Kidney epithelial cell (primary cell): ENCODE measurements at places on chromosomes 11 and 22. TPM values are rescaled to one million over a fixed set of nuclear protein-coding genes. Genes with fewer than 3 reads are reported as not detected.

DNA sequence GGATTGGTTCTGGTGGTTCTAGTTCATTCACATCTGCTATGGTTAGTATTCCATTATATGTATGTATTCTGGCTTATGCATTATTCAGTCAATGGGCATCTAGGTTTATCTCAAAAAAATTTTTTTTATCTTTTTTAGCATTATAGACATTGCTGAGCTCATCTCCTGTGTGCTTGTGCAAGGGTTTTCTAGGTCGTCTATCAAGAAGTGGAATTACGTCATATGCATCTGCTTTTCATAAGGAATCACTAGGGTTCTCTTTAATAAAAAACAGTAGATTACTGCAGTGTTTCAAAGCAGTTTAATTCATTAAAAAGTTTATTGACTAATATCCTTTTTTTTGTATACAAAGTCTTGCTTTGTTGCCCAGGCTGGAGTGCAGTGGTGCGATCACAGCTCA is 21.3 kb downstream of the TBC1D22A start:
- no peak for DNase-seq

GRCh38 chr22:24474649-24475255 is 20.4 kb upstream of the UPB1 start:
- DNase-seq, result no peak

DNA sequence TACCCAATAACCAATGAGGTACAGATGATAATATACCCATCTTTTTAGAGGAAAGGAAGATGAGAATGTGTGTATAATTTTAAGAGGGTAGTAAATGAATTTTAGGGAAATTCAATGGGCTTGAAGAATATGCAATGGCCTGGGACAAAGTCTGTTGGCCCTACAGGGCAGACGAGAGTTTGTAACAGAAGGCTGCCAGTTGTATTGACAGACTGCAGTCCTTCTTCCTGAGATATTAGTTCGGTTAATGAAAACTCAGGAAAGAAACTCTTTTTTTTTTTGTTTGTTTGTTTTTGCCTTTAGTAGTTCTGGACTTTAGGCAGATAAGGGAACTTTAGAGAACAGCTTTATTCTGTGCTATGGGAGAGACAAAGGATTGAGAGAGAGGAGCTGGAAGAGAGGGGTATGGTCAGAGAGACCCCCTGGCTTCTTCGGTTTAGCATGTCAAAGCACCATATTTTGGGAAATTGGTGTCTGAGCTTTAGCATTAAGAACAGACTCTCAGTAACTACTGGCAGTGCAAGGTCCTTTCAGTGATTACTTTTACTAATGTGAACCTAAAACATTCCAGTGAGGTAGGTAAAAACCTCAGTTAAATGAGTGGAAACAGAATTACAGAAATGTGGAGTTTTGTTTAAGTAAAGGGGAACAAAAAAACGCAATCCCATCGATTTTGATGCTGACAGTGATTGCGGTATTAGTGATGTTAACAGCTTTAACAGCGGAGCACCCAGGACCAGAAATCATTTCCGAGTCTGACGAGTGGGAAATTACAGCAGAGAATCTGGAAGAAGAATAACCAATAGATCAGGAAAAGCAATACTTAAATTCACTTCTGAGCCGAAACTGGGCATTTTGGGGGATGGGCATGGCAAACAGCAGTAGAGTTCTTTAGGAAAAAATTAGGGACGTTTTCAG is 644 bp upstream of the NAALAD2 start:
- DNase-seq, result no peak

- no peak for DNase-seq
Measured at GRCh38 chr22:46119093-46119728, 31.1 kb upstream of the PPARA start.

- peak; percentile 52 for DNase-seq
Measured at GRCh38 chr11:105968021-105968697, 53.9 kb downstream of the MSANTD4 start.

- no peak for DNase-seq
Measured at GRCh38 chr22:49458708-49459099, 369.0 kb downstream of the BRD1 start.

DNA sequence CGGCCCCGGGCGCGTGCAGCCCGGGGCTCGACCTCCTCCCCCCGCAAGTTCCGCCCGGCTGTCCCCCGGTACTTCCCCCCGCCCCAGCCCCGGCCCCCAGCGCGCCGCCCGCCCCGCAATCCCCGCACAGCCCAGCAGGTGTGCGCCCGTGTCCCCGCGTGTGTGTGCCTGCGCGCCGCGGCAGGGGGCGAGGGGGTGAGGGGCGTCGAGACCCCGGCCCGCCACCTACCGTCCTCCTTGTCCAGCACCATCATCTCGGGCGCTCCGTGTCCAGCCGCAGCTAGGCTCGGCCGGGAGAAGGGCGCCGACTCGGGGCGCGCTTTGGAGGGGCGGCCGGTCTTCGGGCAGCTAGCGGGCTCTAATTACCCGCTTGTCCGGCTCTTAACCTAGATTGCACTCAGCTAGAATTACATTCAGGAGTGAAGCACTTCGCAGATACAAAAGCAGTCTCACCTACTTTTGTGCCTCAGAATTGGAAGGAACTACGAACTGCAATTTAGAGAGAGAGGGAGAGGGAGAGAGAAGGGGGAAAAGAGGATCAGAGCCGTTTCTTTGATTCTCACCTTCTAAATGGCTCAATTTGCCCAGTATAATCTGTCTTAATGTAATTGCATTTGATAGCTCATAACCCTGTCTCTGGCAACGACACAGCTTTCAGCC is 439 bp downstream of the LMO1 start:
- no peak for DNase-seq

DNA sequence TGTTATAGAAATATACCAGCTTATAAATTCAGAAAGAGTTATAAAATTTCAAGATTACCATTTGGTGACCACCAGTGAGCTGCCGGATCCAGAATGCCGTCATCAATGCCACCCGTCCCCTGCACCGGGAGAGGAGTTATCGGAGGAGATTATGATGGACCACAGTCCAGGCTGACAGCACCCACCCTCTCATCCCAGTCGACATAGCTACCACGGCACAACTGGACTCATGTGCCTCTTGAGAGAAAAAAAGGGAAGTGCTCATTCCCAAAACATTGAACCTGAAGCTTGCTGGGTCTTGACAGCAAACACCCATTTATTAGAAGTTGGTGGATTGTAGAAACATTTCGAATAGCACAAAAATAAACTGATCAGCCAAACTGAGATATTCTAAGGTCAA is 1331.5 kb downstream of the TBC1D22A start:
- no peak for DNase-seq

GRCh38 chr11:27757953-27758352 is 57.7 kb upstream of the BDNF start:
- DNase-seq, result no peak

- DNase-seq, result no peak
Measured at GRCh38 chr11:8389029-8389996, 125.6 kb upstream of the LMO1 start.

DNA sequence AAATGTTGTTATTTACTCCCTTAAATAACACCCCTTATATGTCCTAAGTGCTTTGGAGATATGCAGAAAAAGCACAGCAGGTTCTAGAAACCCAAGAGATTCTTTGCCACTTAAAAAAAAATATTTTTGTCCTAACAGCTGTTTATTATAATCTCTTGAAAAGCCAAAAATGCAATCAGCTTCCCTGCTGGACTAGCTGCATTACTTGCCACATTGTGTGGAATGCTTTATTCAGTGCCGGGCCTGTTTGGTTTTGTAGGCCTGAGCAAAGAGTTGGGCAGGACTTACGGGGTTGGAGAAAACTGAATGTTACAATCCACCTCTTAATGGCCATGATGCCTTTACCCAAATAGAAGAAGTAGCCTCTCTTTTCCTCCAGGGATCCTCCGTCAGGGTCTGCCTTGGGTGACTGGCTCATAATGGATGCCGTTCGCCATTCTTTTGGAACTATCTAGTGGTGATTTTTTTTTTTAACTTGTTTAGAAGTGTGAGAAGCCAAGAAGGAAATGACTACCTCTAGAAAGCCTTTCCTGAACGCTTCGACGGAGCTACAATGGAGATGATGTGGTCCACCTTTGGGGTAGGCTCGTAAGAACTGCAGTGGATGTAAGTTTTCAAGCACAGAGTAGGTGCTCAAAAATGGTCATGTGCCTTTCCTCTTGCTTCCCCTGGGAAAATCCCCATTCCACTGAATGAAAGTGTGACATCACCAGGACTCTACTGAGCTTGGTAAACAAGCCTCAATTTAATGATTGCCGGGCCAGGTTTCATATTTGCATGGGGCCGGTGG is 241.3 kb upstream of the NCAM1 start:
- no peak for DNase-seq

GRCh38 chr22:45518580-45518991 is 15.9 kb downstream of the FBLN1 start:
- no peak for DNase-seq

GRCh38 chr11:66641834-66642233 is 3.3 kb downstream of the RBM4 start:
- no peak for DNase-seq

- no peak for DNase-seq
Measured at GRCh38 chr22:29784451-29785361, 17.5 kb downstream of the UQCR10 start.

DNA sequence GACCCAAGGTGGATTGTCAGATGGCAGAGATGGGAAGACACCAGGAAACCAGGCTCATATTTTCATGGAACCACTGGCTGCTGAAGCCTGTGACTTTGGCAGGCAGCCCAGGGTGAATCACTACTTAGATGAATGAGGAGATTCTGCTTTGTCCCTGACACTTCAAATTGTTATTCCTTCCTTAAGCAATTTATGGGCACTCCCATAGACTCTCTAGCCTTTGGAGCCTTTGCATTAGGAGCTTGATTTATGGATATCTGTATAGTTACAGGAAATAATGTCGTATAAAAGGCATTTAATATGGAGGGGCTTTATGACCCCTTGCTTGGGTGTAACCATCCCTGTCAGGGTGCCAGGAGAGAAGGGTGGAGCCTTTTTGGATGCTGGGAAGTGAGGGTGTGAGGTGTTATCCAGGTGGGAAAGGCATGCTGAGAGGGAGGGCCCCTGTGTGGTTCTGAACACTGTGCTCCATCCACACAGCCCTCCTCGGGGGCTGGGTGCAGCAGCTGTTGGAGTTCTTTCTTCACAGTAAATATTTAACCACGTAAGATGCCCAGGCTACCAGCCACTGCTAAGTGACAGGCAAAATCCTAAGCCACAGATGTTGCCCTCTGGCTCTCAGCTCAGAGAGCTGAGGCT is 35.3 kb downstream of the IL18 start:
- DNase-seq, result peak; percentile 69

DNA sequence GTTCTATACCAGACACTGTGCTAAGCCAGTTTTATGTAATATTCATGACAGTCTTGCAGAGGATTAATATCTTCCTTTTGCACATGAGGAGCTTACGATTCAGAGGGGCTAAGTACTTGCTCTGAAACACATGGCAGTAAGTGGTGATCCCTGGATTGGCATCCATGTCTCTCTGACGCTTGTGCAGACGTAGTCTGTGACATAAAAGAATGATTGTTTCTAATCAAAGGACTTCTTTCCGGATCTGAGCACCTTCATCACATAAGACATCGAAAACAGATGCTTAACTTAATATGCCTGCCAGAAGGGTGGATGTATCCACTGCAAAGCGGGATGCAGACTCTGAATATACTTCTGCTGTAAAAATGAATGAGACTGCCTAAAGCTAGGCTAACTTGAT is 74.8 kb downstream of the ARHGAP42 start:
- no peak for DNase-seq

GRCh38 chr11:68966894-68967780 is 13.6 kb downstream of the MRGPRD start:
- no peak for DNase-seq

DNA sequence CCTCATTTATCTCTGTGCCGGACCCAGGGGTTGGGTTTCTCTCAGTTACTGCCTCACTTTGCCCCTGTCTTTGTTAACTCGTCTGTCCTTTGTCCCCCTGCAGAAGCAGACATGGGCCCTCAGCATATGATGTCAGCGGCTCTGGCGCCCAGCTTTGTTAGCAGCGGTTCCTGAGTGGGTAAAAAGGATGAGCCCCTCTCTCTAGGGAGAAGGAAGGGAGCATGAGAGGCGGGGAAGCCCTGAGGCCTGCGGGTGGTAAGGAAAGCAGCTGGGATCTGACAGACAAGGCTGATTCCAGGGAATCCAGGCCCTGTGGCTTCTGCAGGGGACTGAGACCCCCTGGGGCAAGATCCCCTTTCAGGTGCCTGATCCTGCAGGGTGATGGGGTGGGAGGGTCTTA is 51.7 kb downstream of the MCM5 start:
- DNase-seq, result no peak

DNA sequence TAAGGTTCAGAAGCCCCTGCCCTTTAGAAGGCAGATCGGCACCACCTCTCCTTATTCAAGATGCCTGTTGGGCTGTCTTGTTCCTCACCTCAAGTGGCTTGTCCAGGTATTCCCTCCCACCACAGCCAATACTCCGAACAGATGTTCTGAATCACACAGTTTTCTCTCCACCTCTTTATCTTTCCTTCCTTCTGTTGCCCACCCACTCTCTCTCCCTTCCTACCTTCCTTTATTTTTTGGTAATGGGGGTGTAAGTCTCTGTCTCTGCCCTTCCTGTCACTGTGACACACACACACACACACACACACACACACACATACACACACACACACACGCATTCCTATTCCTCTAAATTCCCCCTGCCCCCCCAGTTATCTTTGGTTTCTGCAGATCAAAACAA is 8.4 kb downstream of the BEST1 start:
- no peak for DNase-seq

TPST2 gene
- total RNA-seq, result 26.2 and 33.4 TPM in 2 replicates

MS4A3 gene
- total RNA-seq, result not detected in 2 replicates

CHRM1 gene
- total RNA-seq, result not detected in 2 replicates

C11orf87 gene
- total RNA-seq, result not detected in 2 replicates

PARVG gene
- total RNA-seq, result not detected in 2 replicates

KCNK4 gene
- total RNA-seq, result not detected in 2 replicates

CRYBB2 gene
- not detected in 2 replicates for total RNA-seq

DMC1 gene
- total RNA-seq, result 0.75 and 1.5 TPM in 2 replicates

SOX6 gene
- total RNA-seq, result 2.7 and 4.1 TPM in 2 replicates
